CD4-positive, alpha-beta T cell treated with Interleukin-10 for 1 hour (primary cell): ENCODE measurements at places on chromosomes 1 and 21.
A peak's percentile ranks its signal among the peaks of the same experiment; 100 is the strongest.

DNA sequence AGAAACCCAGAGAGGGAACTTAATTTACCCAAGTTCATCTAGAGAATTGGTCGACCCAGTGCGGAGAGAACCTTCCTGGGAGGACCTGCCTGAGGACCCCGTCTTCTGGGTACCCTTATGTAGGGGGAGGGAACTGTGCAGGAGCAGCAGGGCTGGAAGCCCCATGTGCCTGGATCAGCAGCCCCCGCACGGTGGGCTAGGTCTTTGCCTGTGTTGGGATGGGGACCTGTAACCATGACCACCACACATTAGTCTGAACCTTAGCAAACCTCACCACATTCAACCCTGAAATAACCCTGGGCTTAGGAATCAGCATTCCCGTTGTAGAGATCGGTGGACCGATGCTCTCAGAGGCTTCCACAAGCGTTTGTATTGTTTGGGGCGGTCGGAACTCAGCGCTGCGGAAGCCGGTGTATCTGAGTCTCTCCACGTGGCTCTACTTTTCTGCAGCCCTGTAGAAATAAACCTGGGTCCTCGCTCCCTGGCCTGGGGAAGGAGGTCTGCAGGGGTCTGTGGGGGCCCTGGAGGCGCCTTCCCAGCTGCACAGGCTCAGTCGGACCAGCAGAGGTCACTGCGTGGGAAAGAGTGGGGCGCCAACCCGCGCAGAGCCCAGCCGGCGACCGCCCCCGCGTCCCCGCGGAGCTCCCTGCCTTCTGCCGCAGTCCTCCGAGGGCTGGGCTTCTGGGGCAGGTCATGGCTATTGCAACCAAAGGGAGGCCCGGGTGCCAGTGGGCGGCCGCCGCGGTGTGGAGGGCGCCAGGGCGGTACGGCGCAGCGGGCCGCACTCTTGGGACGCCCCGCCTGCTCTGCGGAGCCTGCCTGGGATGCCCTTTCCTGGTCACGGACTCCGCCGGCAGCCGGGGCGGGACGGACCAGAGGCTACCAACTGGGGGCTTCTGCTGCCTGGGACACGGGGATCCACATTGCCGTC lies 36.2 kb upstream of the KCNA10 start:
- peak; percentile 56 for DNase-seq

DNA sequence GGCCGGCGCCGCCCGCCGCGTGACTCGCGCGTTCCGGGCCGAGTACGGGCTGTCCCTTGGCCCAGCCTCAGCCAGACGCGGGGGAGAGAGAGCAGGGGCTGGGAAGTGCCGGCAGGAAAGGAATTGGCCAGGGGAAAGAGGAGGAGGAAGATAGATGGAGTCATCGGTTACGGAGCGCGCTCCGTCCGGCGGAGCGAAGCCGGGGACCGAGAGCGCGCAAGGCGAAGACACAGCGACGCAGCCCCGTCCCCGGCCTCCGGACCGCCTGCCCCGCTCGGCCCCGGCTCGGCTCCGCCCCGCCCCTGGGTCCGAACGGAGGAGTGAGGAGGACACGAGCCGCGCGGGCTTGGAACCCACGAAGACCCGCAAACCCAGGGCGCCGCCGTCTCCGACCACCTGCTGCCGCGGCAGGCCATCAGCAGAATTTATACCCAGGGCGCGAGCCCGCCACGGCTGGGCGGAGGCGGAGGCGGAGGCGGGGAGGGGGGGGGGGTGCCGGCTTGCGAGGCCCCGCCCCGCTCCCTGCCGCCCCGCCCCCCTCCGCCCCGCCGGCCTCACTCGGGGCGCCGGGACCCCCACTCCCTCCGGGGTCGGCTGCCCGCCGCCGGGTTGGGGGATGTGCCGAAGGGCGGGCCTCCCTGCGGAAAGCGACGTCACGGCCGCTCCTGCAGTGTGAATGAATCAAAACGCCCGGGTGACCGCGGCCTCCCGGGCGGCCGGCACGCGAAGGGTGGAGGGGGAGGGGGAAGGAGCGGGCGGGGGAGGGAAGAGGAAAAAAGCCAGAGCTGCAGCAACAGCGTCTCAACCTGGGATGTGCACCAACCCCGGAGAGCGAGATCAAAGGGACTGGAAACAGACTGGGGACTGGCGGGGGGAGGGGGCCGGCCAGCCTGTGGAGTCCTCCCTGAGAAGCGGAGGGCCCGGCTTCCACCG lies at the start of gene LHX4:
LHX4 (plus strand) TSS at position 782 of the 933 bp plus-strand sequence. CDS start 266 bp downstream, outside the sequence.
- DNase-seq = peak; percentile 26

- no peak for DNase-seq
These were observed 97.1 kb downstream of the HLX start for GRCh38 chr1:220976390-220976789.

DNA sequence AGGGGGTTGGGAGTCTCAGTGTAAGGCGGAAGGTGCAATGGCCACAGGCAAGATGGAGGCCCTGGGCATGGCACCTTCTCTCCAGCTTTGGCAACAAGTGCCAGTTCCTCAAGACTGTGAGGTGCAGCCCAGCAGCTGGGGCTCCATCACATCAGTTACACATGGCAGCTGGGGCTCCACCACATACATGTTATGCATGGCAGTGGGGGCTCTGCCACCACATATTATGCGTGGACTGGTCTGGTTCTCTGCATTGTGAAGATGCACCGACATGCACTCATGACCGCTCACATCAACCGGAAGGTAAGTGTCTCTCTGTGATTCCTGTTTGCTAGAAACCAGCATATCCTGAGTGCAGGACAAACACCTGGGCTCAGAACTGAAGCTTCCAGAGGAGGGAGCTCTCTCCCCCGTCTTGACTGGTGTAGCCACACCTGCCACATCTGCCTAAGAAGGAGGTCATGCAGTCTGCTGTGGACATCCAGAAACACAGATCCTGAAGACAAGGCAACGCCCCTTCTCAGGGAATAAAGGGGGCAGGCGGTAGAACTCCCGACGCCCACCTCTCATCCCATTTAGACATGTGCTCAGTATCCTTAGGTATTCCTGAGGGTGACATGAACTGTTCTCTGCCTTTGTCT lies 104.1 kb upstream of the TMPRSS2 start:
- no peak for DNase-seq
